ENCODE measurements at places on chromosomes 1 and 21. TPM values are rescaled to one million over a fixed set of nuclear protein-coding genes. Genes with fewer than 3 reads are reported as not detected.

Gene ALX3
- total RNA-seq: not detected

Gene L1TD1
- total RNA-seq: 423 TPM

Gene LDLRAD1
- not detected for total RNA-seq

Gene TSACC
- total RNA-seq: 2.4 TPM

Gene HMGN2
- 622 TPM for total RNA-seq

Gene RGS1
- total RNA-seq: not detected

Gene DMRTA2
- 0.11 TPM for total RNA-seq

Gene FALEC
- not detected for total RNA-seq

Gene RNF115
- total RNA-seq: 10.8 TPM

Gene RPTN
- not detected for total RNA-seq

Gene SLC2A1
- total RNA-seq: 187 TPM

Gene INSRR
- not detected for total RNA-seq

Gene TMEM50A
- total RNA-seq: 94.2 TPM
